ENCODE measurements at places on chromosomes 3 and 15.
A peak's percentile ranks its signal among the peaks of the same experiment; 100 is the strongest.

GRCh38 chr3:52281981-52282801 lies 3.7 kb upstream of the WDR82 start:
- DNase-seq, result peak; percentile 49

GRCh38 chr15:44662478-44663409 lies 718 bp downstream of the SPG11 start:
- DNase-seq, result peak; percentile 90

GRCh38 chr3:185089343-185089742 lies 63.5 kb downstream of the C3orf70 start:
- no peak for DNase-seq

GRCh38 chr3:24562895-24563294 lies 68.2 kb upstream of the THRB start:
- no peak for DNase-seq

DNA sequence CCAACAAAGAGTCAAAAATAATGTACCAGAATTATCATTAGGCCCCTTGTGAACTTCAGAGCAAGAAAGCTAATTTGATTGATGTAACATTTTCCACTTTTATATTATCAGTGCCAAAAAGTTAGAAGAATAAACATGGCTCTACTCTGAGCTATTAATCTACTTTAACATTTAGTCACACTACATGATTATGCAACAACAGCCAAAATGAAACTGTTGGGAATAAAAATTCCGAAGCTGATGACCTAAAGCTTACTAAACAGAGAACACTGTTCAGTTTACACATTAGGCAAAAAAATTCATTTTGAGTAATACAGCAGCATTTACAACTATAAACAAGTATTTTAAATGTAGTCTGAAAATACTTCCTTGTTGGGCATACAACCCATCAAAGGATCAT lies 1134.1 kb downstream of the EPHA3 start:
- no peak for DNase-seq

DNA sequence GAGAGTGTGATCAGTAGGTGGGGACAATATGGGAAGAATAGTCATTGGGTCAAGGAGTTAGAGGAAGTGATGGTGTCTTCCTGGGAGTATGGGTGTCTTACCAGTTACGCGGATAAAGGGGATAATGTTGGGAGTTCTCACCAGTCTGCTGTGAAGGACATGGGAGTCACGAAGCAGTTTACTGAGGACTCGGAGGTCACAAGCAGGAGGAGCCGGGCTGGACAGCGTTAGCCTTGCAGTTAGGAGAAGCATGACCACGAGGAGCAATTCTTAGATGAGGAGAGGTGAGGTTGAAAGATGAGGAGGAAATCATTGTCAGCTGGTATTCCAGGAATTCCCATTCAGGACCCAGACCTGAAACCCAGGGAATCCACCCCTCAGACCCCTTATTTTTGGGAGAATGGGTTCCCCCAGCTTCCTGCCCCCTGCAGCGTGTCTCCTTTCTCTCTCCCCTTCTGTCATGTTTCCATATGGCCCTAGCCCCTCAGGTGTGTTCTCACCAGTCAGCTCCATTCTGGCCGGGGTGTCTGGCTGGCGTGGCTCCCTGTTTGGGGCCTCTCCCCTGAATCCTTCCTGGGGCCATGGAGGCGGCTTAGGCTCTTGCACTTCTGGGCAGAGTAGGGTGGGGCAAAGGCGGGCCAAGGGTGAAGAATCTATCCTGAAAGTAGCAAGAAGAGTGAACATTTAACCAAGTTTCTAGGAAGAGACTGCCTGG lies 2.1 kb downstream of the THPO start:
- no peak for DNase-seq

- DNase-seq, result no peak
Observed at GRCh38 chr15:90987561-90988141, 6.7 kb downstream of the PRC1 start.

DNA sequence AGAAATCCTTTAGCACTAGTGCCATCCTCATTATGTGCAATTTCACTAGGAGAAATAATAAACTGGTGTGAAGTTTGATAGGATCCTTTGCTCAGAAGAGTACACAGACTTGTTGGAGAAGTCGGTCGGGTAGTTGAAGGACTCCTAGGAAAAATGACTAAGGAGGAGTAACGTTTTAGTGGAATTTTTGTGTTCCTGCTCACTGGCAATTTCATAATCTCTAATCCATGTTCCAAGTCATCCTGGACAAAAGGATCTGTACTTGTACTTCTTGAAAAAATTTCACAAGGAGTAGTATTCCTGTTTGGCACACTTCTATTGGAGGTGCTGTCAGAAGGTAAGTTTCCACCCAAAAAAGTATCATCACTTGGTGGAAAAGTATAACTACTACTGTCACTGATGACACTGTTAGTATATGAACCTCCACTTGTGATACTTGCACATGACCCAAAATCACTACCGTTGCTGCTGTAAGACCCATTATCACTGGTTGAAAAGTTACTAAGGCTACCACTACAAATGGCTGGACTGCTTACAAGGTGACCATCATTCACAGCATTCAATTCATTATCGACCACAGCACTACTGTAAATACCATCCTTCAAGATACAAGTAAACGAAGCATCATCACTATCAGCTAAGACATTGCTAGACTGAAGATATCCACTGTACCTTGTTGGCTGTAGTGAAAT lies 77.4 kb downstream of the NEDD4 start:
- DNase-seq, result no peak

- DNase-seq, result no peak
Observed at GRCh38 chr3:79040701-79041100, 727.1 kb downstream of the ROBO1 start.

- DNase-seq, result no peak
Observed at GRCh38 chr3:191775451-191776233, 314.7 kb downstream of the PYDC2 start.

- DNase-seq, result no peak
Observed at GRCh38 chr3:4978966-4979427, 240 bp upstream of the BHLHE40 start.

DNA sequence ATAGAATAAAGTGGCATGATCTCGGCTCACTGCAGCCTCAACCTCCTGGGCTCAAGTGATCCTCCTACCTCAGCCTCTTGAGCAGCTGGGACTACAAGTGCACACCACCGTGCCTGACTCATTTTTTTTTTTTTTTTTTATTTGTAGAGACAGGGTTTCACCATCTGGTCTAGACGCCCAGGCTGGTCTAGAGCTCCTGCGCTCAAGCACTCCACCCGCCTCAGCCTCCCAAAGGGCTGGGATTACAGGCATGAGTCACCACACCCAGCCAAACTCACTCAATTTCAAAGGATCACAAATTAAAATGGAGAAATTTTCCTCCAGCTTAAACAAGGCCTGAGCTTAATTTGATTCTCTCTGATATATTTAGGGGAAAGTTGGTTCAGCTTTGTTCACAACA lies 27.3 kb upstream of the NMB start:
- DNase-seq, result no peak

- DNase-seq, result no peak
Observed at GRCh38 chr3:118400886-118401285, 633.8 kb downstream of the IGSF11 start.

DNA sequence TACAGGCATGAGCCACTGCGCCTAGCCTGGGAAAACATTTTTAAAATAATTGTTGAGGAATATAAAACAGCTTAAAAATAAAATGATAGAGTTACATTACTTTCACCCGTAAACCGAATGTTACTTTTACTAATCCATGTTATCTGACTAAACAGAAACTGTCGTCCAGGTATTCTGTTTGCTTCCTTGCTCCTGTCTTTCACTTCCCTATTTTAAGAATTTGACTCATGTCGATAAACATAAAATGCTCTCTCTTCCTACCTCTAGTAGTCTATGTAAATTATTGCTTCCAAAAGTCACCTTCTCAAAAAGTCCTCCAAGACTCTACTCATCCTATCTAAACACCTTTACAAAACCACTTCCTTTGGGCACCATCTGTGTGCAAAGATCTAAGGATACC lies 216.4 kb downstream of the RBMS3 start:
- DNase-seq, result no peak

- no peak for DNase-seq
Observed at GRCh38 chr3:105274958-105275357, 91.8 kb upstream of the ALCAM start.

GRCh38 chr15:59315914-59316451 lies 56.7 kb downstream of the MYO1E start:
- DNase-seq, result no peak

DNA sequence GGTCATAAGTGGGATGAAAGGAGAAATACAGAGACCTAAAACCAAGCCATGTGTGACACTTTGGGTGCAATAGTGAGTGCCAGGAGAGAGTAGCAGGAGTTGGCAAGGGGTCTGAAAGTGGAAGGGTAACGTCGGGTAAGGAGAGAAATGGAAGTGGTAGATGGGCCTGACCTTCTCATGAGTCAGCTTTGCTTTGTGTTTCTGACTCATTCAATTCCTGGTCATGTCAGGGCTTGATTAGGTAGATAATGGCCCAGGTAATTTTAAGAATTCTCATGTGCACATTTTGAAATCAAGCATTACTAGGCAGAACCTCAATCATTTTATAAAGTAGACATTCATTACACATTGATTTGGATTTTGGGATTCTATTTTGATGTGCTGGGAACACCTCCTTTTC lies 262.5 kb downstream of the SOX2 start:
- no peak for DNase-seq

DNA sequence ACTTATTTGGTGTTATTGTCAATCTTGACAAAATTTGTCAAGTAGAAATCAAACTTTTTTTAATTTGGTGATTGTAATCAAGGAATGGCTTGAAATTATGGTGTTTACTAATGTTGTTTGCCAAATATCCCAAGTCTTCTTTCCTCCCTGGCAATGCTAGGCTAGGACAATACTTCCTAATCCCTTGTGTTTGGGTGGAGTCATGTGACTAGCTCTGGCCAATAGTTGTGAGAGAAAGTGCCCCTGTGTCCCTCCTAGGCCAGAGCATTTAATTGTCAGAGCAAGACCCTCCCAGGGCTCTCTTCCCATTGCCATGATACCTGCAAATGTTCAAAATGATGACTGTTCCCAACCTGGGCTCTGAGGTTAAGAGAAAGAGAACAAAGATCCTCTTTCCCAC lies 132.7 kb downstream of the ANXA2 start:
- DNase-seq, result no peak

- no peak for DNase-seq
Observed at GRCh38 chr3:123552768-123553167, 32.1 kb downstream of the HACD2 start.

DNA sequence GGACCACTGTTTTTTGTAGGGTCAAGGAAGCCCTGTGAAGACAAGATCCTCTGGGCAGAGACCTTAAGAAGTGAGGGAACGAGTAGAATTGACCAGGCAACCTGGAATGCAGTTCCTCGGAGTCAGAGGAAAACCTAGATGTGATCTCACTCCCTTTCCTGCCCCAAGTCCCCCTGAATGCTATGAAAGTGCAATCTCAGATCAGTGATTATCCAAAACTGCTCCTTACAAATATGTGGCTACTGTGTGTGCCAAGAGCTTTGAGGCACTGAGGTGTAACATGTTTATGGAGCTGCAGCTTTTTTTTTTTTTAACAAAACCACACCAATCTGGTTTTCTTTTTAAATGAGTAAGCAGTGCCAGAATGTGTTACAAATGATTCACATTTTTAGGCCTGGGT lies 35.8 kb downstream of the THSD4 start:
- no peak for DNase-seq

DNA sequence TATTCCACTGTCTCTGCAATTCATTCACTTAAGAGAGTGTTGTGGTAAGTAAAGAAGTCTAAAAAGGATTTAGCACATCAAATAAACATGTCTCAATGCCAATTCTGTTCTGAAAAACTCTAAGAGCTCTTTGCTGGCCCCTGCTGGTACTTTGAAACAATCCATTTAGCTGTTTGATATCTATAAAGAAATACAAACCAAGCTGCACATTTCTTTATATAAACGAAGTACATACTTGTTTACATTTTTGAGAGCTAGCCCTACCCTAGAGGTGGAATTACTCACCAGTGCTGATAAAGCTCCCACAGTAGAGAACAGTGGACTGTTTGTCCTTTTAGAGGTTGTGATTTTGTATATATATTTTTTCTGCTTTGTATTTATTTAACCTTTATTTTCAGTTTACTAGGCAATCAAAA lies 75.5 kb downstream of the NEDD4 start:
- DNase-seq, result no peak

GRCh38 chr15:83436513-83437158 lies 10.5 kb upstream of the SH3GL3 start:
- no peak for DNase-seq

DNA sequence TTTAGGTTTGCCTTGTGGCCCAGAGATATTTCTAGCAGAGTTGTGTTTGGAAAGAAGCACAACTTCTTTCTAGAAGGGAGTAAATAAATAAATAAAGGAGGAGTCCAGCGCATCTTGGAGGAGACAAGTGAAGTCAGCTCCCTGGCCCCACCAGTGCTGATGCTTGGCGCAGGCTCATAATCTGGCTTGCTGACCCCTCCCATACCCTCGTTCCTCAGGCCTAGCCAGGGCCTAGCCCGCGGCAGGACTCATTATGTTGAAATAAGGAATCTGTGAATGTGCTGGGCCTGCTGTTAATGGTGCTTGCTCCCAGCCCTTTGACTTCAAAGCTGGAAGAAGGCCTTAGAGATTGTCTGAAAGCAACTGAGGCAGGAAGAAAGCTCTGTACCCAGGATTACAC lies 3.1 kb downstream of the ZNF710 start:
- DNase-seq, result no peak

- DNase-seq, result no peak
Observed at GRCh38 chr3:72245183-72245811, 460.3 kb upstream of the PROK2 start.

DNA sequence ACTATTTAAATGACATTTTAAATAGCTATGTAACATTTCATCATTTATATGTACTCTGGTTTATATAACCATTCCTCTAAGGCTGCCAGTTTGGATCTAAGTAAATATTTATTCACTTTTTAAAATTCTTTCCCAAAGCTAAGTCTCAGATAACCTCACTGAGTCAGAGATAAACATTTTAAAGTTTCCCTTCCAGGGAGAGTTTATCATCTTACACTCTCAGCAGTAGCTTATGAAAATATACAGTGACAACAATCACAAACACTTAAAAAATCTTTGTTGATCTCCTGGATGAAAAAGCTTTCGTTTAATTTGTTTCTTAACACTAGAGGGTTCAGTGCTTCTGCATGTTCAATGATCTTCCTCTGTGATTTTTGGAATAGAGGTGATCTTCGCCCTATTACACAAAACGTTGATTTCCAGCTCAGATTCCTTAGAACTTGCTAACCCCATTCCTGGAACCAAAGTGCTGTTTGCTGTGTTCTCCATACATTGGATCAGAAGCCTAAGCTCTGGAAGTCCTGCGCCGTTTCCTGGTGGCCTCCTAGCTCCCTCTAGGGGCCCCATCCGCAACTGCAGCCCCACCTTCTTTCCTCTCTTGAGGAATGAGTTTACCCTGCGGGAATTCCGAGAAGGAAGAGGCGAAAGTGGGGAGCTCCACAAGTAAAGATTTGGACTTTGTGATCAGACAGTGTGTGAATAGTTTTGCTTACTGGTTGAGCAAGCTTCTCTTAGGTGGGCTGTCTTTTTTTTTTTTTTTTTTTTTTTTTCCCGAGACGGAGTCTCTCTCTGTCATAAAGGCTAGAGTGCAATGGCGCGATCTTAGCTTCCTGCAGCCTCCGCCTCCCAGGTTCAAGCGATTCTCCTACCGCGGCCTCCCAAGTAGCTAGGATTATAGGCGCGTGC lies 29.3 kb upstream of the SACM1L start:
- DNase-seq, result no peak
